NCI-H1417 treated with DMSO at 0.1 percent for 48 hours (cell line): ENCODE measurements at places on chromosomes 5 and 9.

DNA sequence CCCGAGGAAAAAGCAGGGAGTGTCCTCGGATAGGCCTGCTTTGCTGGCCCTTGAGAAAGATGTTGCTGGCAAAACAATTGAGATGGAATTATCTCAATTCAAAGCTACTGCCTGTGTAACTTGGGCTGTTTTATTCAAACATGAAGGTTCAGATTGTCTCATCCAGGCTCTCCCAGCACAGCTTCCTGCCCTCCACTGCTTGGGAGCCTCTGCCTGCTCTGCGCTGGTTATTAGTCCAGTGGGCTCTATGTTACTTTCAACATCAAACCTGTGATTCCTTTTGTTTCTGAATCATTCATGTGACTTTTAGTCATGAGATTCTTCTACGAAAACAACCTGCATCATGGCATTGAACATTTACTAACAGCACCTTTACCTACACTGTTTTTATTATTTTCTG, 123.2 kb downstream of the SNCAIP start:
- no peak for DNase-seq

DNA sequence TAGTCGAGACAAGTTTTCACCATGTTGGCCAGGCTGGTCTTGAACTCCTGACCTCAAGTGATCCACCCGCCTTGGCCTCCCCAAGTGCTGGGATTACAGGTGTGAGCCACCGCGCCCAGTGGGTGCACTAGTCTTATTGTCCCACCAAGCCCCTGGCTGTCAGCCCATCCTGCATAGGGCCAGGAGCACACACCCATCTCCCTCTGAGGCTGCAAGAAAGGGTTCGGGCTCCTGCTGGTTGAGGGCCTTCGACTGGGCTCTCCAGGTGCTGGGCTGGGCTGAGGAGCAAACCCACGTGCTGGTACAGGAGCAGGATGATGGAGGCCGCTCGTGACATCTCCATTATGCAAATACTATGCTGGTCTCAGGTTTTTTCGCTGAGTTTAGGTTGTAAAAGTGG, 25.1 kb upstream of the RNF130 start:
- no peak for DNase-seq

- DNase-seq: no peak
Observed at GRCh38 chr9:4792054-4792571, 631 bp upstream of the RCL1 start.

DNA sequence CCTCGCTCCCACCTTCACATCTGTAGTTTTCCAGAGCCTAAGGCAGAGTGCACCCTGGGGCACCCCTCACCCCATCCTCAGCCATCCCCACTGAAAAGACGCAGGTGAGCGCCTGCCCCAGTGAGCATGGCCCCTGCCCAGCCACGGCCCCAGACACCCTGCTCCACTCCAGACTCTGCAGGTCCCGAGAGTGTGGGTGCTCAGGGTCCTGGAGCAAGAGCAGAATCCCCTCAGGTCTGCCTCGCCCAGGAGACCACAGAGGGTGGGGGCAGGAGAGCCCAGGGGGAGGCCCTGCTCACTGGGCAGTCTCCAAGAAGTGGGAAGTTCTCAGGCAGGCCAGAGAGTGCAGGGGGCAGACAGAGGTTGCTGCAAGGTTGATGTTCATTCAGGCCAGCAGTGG, 158.6 kb upstream of the PPP1R26 start:
- DNase-seq: no peak

DNA sequence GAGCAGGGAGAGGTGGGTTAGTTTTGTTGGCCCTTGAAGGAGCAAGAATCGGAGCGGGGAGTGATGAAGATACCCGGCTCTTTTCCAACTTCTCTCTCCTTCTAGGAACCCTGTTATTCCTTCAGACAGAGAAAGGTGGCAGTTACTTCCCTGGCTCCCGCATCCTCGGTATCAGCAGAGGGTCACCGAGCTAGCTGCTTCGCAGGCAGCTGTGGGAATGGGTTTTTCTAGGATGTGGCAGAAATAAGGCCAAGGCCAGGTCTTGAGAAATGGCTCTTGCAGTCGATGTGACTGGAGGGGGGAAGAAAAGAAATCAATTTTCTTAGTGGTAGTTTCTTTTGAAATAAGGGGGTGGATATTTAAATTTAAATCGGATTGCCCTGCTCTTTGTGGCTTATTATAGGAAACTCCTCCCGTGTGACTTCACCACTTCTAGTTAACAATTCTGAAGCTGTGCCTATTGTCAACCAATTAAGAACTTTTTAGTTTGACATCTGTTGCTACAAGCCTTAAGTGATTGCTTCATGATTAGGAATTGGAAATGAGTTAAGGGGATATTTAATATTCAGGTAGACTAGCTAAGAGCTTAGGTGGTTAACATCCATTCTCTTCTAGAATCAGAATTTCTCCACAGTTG, 1.4 kb downstream of the SAP30L start:
- no peak for DNase-seq

DNA sequence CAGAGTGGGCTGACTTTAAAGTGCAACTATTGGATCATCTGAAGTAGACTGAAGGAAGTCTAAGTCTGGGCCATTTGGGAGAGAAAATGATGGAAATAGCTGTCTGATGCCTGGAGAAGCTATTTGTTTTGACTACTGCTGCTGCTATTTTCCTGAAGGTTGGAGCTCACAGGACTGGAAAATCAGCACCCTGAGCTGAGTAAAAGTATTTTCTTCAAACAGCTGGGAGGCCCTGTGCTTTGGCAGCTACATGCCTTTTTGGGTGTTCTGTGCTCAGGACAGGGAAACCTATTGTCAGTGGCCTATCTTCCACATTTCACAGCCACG, 302.6 kb downstream of the ENC1 start:
- DNase-seq: no peak

DNA sequence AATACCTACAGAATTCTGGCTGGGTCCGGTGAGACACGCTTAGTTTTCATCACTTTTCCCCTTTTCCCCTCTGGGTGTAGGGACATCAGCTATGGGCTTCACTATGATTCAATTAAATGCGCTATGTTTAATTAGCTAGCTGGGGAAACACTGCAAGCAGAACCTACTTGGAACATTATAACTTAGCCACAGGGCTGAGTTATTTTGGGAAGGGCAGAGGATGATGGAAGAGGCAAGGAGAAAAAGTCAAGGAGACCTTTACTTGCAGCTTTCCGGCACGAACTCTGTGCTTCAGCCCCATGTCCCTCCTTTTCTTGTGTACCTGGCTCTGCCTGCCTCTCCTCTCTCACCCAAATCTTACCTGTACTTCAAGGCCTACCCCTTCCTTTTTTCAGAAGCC, 62.8 kb downstream of the KIF4B start:
- DNase-seq: no peak

DNA sequence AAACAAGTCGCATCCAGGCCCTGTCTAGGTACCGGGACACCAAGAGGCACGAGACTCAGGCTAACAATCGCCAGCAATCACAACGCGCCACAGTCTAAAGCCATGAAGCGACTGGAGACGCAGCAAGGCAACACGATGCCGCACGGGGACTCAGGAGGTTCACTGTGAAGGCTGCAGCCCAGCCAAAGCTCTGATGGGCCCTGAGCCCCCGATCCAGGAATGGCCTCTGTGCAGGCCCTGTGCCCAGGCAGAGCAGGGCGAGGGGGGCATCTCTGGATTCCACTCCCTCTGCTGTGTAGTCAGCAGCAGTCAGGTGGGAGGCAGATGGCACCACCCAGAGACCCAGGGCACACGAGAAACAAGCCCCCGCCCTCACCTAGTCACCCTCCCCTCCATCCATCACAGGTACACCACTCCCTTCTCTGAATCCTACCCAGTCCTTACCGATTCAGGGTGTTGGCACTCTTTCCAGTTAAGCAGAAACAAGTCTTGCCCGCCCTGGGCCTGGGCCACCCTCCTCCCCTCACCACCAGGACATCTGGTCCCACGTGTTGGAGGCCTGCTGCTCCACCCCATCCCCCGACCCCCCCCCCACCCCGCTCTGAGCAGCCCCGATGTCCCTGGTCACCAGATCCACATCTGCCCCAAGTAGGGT, 1.1 kb downstream of the RALGDS start:
- DNase-seq: no peak
